ENCODE measurements at places on chromosomes 2 and 18.

GRCh38 chr2:68942827-68943226, 9.9 kb downstream of the GKN2 start:
- DNase-seq = no peak

DNA sequence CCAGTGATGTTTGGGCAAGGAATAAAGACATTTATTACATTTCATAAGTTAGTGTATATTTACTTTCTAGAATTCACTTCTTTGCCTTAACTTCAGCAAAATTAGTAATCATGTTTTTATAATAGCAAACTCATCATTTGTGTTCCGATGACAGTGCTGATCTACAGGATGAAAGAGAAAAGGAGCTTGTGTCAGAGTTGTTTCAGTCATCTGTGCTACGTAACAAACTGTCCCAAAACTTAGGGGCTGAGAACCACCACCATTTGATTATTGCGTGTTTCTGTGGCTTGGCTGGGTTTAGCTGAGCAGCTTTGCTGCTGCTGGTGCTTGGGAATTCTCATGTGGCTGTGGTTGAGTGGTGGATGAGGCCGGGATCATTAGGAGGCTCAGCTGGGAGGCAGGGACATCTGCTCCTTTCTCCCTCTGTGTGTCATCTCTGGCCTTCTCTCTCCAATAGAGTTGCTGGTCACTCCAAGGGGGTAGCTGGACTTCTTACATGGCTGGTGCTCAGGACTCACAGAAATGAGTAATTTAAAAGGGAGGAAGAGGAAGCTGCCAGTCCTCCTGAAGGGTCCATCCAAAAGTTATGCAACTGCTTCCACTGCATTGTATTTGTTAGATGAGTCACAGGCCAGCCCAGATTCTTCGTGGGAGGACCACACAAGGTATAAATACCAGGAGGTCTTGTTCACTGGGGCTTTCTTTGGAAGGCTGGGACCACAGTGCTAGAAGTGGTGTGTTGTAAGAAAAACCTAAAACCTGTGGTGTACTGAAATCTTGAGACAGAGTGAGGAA, 43.4 kb upstream of the HAAO start:
- no peak for DNase-seq

- peak; percentile 64 for DNase-seq
Observed at GRCh38 chr2:74502720-74503505, 3.5 kb upstream of the LBX2 start.

GRCh38 chr18:67794521-67794920, 278.0 kb upstream of the DSEL start:
- no peak for DNase-seq
